ENCODE measurements at places on chromosomes 16 and 17. TPM values are rescaled to one million over a fixed set of nuclear protein-coding genes. Genes with fewer than 3 reads are reported as not detected.

The CACNG4 gene
- polyA plus RNA-seq = 9.4 TPM

The RRAD gene
- 31.8 TPM for polyA plus RNA-seq

The PAGR1 gene
- 29.8 TPM for polyA plus RNA-seq

The ZFPM1 gene
- polyA plus RNA-seq = 2.1 TPM

The RCVRN gene
- polyA plus RNA-seq = 0.24 TPM

The FOXN1 gene
- polyA plus RNA-seq = 0.13 TPM

The ADORA2B gene
- polyA plus RNA-seq = 5.8 TPM

DNA sequence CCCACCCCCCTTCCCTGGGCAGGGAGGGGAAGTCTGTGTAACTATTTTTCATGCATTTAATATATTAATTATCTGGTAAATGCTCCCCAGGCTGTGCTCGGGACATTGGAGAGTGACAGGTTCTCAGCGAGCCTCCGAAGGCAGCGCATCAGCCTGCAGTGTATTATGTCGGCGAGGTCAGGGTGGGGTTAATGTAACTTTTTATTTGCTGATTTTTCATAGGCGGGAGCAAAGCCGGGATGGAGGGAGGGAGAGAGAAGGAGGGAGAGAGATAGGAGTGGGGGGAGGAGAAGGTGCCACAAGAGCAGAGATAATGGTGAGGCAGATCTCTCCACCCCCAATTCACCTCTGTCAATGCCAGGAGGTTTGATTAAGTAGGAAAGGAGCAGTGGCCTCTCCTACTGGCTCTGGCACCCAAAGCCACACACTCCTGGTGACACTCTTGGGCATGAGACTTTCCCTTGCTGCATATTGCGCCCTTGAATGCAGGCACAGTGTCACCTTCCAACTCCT is 104.0 kb downstream of the MRM1 start:
- no peak overlapping the region for H3K4me3 ChIP-seq
- H3K4me1 ChIP-seq = no peaks in the 10 kb centered on the region
- no peaks in the 10 kb centered on the region for H3K36me3 ChIP-seq
- peaks cover 6% of the 10 kb centered on the region for H3K27me3 ChIP-seq

DNA sequence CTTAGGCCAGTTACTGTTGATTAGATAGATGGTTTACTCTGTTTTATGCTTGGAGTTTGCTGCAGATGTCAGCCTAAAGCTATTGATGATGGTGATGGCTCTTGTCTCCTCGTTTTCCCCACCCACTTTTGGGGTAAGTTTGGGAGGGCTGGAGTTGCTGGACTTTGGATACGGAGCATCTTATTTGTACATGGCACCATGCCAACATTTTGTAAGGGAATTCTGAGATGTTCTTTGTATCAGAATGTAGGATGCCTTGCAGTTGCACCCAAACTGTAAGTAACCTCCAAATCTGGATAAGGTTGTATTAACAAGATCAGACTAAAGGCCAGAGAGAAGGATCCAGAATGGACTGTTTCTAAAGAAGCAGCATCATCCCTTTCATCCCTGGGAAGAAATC is 551.9 kb upstream of the ZFHX3 start:
- H3K36me3 ChIP-seq = no peaks in the 10 kb centered on the region
- no peaks in the 10 kb centered on the region for H3K27me3 ChIP-seq
- peaks cover 13% of the 10 kb centered on the region for H3K4me1 ChIP-seq
- no peak overlapping the region for H3K4me3 ChIP-seq

GRCh38 chr16:77540646-77541045 is 105.8 kb upstream of the ADAMTS18 start:
- DNase-seq = no peak
- H3K27ac ChIP-seq = no peak overlapping the region
- no peaks in the 10 kb centered on the region for H3K4me1 ChIP-seq
- H3K36me3 ChIP-seq = no peaks in the 10 kb centered on the region
- no peaks in the 10 kb centered on the region for H3K27me3 ChIP-seq

DNA sequence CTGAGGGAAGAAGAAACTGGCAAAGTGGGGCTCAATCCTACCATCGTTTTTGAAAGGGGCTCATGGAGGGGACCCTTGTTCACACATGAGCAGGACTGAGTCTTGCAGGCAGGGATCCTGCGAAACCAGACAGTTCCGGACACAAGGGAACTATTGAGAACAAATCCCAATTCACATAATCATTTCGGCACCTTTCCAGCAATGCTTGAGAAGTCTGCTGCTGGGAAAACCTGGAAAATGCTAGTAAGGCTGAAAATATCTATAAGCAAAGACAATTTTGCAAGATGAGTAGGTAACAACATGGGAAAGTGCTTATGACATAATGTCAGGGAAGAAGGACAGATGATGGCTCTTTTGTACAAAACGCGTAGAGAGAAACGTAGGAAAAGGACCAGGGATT is 52.1 kb upstream of the BPTF start:
- no peak overlapping the region for H3K4me3 ChIP-seq
- DNase-seq = no peak
- no peaks in the 10 kb centered on the region for H3K4me1 ChIP-seq

DNA sequence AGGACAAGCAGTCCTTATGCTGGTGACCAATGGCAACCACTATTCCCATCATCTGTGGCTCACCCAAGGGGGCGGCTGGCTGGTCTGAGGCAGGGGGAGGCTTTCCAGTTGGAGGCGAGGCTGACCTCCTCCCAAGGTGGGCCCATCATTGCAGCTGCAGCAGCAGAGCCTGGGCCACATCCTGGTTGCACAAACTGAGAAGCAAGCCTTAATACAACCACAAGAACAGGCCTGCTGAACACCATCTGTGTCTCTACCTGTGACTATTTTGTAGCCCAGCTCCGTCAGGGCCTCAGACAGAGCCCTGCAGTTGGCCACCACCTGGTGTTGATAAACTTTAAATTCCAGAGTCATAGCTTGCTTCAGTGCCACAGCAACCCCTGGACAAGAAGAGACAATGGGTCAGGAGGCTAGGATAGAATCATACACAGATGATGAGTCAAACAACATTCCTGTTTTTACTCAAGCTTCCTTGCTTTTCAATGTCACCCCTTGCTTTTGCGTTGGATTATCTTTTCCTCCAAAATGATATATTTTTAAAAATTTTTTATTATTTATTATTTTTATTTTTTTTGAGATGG is 17.9 kb downstream of the SMCR8 start:
- no peaks in the 10 kb centered on the region for H3K4me1 ChIP-seq
- no peaks in the 10 kb centered on the region for H3K27me3 ChIP-seq
- no peak overlapping the region for H3K4me3 ChIP-seq
- H3K27ac ChIP-seq = no peak overlapping the region

- DNase-seq = no peak
- H3K36me3 ChIP-seq = no peaks in the 10 kb centered on the region
- H3K4me3 ChIP-seq = no peak overlapping the region
- no peaks in the 10 kb centered on the region for H3K27me3 ChIP-seq
- H3K27ac ChIP-seq = no peak overlapping the region
Observed at GRCh38 chr16:68506331-68507053, 32.6 kb upstream of the ZFP90 start.

DNA sequence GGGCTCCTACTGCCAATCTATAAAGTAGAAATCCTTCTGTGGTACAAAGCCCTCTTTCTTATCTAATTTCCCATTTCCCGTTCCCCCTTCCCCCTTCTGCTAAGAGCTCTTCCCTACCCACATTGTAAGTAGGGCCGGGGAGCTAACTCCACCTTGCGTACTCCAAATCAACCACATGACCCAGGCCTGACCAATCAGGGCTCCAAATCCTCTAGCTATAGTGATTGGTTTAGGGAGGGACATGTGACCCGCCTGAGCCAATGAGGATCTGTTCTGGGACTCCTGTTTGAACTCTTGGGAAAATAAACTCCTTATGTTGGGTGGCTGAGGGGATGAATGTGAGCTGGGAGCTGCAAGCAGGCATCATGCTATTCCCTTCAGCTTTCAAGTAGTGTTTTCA is 40.9 kb upstream of the MEOX1 start:
- no peak overlapping the region for H3K4me3 ChIP-seq
- H3K4me1 ChIP-seq = no peaks in the 10 kb centered on the region
- no peaks in the 10 kb centered on the region for H3K27me3 ChIP-seq
- no peak overlapping the region for H3K27ac ChIP-seq
- no peak for DNase-seq
- H3K36me3 ChIP-seq = no peaks in the 10 kb centered on the region

GRCh38 chr16:56513972-56514371 is 5.9 kb downstream of the BBS2 start:
- H3K27me3 ChIP-seq = no peaks in the 10 kb centered on the region
- no peaks in the 10 kb centered on the region for H3K4me1 ChIP-seq
- peak; percentile 39 for DNase-seq
- H3K36me3 ChIP-seq = peaks cover 9% of the 10 kb centered on the region
- no peak overlapping the region for H3K4me3 ChIP-seq

DNA sequence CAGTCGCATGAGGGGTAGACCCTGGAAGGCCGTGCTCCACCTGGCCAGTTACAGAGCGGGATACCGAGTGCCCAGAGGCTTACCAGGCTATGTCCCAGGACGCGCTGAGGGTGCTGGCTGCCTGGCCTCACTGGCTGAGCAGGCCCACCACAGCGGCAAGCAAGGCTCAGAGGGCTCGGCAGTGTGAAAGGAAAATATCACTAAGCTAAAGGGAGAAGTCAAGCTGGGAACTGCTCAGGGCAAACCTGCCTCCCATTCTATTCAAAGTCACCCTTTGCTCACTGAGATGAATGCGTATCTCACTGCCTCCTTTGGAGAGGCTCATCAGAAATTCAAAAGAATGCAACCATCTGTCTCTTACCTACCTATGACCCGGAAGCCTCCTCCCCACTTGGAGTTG is 37.4 kb downstream of the CCDC57 start:
- H3K4me1 ChIP-seq = no peaks in the 10 kb centered on the region
- peaks cover 28% of the 10 kb centered on the region for H3K36me3 ChIP-seq
- H3K27me3 ChIP-seq = no peaks in the 10 kb centered on the region
- H3K4me3 ChIP-seq = no peak overlapping the region

Measured in lung (tissue), 17 donors.